CD4-positive, alpha-beta T cell treated with Interleukin-6 for 4 hours (primary cell): ENCODE measurements at places on chromosomes 13 and 19.

DNA sequence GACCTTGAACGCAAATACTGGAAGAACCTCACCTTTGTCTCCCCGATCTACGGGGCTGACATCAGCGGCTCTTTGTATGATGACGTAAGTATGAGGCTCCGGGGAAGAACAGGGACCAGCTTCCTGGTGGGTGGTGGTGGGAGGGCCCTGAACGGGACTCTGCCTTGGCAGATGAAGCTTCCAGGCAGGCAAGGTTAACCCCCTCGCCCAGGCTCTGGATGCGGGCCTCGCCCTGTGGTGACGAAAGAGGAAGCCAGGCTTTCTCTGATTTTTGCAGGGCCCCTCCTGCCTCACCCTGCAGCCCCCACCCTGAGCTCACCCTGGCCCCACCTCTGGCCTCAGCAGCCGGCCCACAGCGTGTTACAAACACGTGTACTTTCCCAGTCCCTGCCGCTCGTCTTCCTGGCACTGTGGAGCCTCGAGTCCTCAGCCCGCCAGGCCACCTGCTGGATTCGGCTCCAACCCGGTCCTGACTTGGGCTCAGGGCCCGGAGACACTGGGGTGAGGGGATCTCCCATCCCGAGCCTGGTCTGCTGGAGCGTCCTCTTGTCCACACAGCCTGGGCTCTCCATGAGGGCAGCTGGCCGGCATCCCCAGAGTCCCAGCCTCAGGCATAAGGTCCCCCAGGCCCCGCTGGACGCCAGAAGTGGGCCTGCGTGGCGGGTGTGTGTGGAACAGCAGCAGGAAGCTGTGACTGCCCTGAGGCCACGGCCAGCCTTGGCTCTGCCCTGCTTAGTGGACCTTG is 72.4 kb downstream of the KDM4B start:
- no peak for DNase-seq

DNA sequence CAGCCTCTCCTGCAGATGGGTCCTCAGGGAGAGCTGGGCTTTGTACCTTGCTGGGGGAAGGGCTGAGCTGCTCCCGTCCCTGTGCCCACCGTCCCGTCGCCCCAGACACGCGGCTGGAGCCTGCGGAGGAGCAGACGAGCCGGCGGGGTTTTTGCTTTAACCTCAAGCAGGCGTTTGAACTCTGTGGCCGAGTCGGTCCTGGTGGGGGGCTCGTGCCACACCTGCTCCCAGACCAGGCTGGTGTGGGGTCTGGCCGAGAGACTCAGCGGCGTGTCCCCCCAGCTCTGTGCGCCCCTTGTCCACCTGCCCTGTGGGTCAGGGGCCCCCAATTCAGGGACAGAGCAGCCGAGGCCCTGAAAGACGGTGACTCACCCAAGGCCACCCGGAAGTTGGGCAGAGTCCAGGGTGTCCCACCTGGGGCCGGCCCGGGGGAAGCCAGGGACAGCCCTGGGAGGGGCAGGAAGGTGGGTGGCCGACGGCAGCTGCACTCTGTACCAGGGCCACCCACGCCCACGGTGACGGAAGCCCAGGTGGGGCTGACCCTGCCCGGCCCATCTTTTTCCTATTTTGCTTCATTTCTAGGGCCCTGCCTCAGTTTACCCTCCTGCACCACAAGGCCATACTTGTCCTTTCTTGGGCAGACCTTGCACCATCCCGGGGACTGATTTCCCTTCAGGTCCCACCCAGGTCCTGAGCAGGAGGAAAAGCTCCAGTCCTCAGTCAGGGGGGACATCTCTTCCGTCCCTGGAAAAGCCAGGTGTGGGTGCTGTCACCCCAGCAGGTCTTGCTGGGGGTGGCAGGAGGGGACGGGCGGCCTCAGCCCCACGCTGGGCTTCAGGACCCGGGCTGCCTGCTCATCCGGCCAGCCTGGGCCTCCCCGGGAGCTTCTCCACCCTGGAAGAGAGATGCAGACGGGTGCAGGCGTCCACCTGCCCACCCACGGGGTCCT is 5.3 kb downstream of the EFNA2 start:
- no peak for DNase-seq

DNA sequence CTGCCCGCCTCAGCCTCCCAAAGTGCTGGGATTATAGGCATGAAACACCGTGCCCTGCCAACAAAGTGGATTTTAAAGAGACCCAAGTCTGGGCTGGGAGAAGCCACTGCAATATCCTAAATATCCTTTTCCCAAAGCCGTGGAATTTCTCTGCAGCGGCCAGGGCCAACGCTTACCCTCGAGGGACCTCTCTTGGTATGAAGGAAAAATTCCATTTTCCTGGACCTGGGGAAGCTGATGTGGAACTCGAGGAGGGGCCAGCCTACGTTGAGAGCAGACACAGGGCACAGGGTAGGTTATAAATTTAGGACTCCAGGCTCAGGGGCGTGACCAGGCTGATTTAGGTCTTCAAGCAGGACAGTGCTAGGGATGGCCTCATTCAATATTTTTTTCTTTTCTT is 17.7 kb upstream of the UPF1 start:
- DNase-seq = no peak

DNA sequence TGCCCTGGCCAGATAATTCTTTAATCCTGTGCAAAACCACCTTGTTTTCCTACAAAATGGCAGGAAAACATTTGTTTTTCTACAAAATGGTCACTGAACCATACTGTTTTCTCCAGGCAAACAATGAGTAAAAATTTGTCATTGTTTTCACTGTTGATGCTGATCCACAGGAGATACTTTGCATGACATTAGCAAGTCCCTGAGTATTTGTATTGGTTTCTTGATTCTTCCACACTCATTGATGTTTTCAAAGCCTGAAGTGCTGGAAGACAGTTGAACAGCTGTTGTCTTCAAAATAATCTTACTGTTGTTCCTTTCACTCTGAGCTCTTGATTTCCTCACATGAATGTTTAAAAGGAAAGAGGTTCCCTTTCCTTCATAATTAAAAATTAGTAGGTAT is 123.1 kb upstream of the HTR2A start:
- DNase-seq = no peak

- no peak for DNase-seq
These were observed 491.8 kb downstream of the DIAPH3 start for GRCh38 chr13:59671881-59672280.

GRCh38 chr19:29643361-29643935 is 21.8 kb upstream of the PLEKHF1 start:
- DNase-seq = no peak

GRCh38 chr13:104106705-104107393 is 1040.6 kb upstream of the SLC10A2 start:
- no peak for DNase-seq

- DNase-seq = no peak
These were observed 59.5 kb upstream of the FGF14 start for GRCh38 chr13:102461302-102461701.

DNA sequence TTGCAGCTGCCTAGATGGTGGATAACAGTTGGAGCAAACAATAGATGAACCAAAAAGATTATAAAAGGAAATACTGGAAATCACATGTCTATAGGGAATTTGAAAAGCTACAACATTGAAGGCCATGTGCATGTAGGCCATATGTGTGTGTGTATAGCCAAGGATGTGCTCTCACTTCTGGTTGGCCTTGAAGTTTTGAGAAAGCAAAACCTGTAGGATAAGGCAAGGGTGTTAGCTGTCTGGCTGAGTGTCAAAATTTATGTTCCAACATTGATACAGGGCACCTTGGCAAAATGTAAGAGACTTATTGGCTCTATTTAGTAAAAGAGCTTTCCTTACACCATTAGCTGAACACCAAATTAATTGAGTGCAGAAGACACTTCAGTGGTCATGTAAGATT is 1723.6 kb upstream of the PCDH20 start:
- DNase-seq = no peak

GRCh38 chr13:21435687-21436151 is 23.4 kb downstream of the ZDHHC20 start:
- DNase-seq = peak; percentile 49

DNA sequence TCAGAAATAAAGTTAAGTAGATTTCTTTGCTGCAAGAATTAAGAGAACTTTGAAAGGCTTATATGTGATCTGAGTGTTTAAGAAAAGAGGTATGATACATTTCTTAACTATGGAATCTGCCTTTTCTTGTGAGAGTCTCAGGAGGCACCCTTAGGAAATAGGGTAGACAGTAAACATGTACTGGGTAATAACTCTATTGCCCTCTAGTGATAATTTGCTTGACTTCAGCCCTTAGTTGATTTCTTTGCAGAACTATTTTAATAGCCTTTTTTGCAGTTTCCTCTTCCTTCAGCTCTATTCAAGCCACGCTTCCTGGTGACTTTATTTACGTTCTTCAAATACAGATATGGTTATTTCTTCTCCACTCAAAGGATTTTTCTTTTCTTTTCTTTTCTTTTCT is 37.0 kb upstream of the CCNA1 start:
- no peak for DNase-seq

DNA sequence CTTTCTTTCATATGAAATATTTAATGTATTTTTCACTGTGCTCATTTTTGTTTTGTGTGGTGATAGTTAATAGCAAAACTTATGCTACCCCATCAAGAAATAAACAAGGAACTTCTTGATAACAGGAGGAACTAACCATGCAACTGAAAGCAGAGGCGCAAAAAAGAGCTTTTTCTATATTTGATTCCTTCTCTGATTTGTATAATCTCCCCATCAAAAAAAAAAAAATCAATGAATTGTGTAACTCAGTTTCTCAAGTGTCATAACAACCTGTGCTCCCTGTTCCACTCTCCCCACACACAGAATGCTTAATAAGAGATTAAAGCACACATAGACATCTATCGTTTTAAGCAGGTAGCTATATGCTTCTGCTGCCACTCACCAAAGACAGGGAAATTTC is 67.3 kb upstream of the MED4 start:
- DNase-seq = no peak

DNA sequence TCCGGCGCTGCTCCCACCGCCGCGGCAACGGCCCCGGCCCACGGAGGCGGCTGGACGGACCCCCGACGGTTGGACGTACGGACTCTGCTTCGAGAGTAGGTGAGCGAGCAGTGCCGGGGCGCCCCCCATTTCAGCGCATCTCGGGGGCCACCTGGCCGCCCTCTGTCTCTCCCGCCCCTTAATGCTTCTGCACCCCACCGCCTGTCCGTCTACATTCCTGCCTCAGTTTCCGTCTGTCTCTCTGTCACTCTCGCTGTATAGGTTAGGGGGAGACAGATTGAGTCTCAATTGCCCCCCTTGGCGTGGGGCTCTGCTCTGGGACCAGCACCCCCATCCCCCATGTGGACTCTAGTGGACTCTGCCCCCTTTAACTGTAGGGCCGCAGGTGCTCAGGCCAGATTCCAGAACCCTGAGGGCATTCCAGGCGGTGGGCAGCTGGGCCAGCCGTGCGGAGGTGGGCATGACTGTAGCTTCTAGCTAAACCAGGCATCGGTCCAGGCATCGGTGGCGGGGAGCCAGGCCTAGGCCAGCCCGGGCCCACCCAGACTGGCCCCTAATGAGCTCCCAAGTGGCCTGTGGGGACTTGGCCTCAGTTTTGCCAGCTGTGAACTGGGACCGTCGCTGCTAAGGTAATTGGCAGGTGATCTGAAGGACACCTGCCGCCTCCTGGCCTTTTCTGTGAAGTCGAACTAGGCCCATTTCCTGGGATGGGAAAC is 373 bp downstream of the TNFAIP8L1 start:
- peak; percentile 10 for DNase-seq

DNA sequence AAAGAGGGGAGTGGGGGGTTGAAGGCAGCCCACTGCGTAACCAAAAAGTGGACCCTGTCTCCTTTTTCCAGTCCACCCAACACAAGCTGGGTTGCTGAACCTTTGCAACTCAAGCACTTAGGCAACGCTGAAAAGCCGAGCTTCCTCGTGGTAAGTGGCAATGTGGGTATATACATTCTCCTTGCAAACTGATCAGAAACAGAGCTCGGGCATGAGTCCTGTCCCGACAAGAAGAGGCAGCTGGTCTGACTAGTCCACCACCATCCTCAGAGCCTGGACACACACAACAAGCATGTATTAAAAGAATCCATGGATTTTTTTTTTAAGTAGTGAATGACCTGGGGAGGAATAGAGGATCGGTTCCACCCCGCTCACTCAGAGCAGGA is 240.6 kb upstream of the ZNF507 start:
- no peak for DNase-seq

DNA sequence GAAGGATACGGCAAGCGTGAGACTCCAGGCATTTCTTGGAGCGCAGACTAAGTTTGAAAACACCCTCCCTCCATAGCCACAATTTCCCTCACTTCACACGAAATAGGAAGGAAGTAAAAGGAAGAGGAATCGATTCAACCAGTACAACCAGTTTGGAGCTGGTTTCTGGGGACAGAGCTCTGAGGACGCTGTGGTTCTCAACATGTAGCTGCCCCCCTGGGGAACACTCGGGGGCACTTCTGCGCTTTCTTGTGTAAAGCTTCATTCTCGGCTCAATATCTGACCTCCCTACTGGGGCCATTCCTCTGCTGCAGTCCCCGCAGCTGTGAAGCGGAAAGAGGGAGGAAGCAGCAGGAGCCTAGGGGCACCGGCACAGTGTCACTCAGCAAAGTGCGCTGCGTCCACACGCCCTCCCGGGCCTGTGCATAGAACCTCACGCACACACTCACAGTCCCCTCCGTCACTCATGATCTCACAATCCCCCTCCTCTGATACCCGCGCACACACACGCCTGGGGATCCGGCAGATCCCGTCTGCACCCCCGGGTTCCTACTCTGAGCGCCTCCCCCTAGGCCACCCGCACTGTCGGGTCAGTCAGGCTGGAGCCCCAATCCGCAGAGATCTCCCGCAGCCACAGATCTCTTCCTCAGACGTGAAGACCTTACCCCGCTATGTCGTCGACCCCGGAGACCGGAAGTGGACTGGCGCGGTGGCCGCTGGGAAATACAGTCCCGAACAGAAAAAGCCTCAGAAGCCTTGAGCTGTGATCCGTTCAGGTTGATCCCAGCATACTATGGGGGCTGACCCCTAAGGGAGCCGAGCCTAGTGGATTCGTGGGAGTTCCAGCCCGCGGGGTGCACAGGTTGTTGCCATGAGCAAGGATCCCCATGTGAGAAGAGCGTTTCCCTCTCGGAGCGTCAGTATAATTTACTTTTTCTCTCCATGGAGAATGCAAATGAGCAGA is at the start of gene ZNF780A:
ZNF780A (minus strand) TSS at position 703 of the 964 bp plus-strand sequence. CDS start 6,190 bp downstream, outside the sequence.
- DNase-seq = peak; percentile 81

- no peak for DNase-seq
These were observed 301.7 kb upstream of the SPRY2 start for GRCh38 chr13:80642641-80643040.

DNA sequence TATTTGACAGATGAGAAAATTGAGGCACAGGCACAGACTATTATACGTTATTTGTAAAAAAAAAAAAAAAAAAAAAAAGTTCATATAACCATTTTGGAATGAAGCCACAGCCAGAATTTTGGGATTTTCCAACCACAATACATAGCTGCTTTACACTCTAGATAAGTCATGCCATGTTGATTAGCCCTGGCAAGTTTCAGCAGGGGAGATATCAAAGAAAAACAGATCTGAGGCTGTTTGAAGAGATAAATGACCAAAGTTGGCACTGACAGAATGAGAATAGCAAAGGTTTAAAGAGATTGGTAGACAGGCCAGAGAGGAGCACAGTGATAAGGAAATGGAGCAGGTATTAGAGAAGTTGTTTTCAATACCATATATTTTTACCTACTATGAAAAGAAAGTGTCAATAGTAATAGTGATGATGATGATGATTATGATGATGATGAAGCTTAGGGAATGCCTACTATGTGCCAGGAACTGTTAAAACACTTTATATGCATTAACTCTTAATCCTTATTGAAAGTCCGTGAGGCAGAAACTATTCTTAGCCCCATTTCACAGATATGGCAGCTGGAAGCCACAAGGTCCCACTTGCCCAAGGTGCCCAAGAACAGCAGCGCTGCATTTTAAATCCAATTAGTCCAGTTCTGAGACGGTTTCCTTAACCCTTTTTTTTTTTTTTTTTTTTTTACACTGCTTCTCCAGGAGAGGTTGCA is 105.5 kb downstream of the MBNL2 start:
- no peak for DNase-seq
